ENCODE measurements at places on chromosomes 11 and 22. TPM values are rescaled to one million over a fixed set of nuclear protein-coding genes. Genes with fewer than 3 reads are reported as not detected.

Gene ACR
- total RNA-seq: not detected

Gene KRTAP5-9
- total RNA-seq: not detected

Gene MS4A3
- not detected for total RNA-seq

Gene AGBL2
- 0.49 TPM for total RNA-seq

Gene CRACR2B
- total RNA-seq: 5.0 TPM

Gene PGA5
- not detected for total RNA-seq

Gene SNX32
- total RNA-seq: not detected

Gene APOL5
- not detected for total RNA-seq

Gene VPS26B
- 19.2 TPM for total RNA-seq

Gene RAC2
- 1.3 TPM for total RNA-seq

Gene TMEM126B
- 64.2 TPM for total RNA-seq

DNA sequence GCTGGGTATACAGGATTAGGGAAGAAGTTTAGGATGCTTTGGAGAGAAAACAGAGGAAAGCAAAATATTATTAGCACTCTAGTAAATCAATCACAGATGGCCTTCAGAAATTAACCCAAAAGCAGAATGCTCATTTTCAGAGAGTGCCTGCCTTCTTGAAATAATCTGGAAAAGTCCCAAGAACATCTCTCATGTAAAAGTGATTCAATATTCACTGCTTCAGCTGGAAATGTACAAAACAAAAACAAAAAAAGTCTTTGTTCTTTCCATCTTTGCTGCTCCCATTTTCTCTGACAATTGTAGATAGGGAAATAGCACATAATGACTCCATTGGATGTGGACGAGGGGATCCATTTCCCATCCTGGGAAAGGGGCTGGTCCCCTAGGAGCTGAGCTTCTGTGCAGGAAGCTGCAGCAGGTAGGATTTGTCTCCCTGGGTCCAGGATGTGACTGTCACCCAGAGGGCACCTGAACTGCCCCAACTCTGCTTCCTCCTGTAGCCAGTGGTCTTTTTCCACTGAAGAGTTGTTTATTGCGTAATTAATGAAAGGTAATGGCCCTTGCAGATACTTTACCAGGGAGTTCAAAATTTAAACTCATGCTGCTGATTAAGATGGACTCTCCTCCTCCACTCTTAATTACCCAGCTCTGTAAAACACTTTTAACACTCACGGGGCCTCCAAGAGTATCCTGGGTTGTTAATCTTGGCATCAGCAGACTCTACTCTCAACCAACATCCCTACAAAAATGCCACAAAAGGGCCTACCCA lies 57.9 kb downstream of the SC5D start:
- no peak for DNase-seq

DNA sequence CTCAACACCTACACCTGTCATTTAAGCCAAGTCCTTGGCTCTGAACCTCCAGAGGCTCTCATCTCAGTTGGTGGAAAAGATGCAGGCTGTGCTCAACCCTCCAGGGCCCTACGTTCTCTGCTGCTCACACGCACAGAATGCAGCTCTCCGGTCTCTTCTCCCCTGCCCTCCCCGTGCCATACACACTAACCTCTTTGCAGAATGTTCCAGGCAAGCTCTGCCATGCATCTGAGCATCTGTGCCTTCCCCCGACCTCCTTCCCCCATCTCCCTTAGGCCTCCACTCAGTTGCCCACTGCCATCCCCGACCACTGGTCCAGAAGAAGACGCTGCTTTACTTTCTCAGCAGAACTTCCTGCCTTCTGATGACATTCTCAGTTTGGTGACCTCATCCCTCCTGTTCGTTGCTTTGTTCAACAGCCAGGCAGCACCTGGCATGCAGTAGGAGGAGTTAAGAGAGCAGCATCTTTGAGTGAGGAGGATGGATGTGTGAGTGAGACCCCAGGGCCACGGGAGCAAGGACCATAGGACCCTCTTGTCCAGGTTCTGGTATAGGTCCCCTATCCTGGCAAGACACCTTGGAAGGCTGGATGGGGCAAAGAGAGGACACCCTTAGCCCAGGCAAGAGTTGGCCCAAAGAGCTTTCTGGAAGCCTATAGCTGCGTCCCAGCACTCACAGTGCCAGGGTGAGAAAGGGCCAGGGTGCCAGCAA lies 598.0 kb downstream of the BRD1 start:
- no peak for DNase-seq

GRCh38 chr11:70522593-70523311 lies 124.4 kb downstream of the CTTN start:
- DNase-seq: no peak

- no peak for DNase-seq
Observed at GRCh38 chr11:27396259-27396839, 33.3 kb upstream of the CCDC34 start.

DNA sequence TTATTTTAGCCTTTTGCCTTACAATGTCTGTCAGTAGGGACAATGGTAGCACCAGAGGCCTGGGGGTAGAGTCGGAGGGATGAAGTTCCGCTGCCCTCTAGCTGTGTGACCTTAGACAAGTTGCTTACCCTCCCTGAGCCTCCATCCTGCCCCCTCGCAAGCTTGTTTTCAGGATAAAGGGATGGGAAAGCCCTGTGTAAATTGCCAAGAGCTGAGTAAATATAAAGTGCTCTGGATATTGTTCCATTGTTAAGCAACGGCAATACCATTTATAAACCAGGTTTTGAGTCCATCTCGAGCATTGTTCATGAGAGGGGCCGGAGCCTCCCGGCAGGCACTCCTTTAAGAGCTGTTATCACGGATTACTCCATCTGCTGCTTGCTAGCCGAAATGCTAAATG lies 72.9 kb downstream of the ZBTB16 start:
- DNase-seq: no peak

DNA sequence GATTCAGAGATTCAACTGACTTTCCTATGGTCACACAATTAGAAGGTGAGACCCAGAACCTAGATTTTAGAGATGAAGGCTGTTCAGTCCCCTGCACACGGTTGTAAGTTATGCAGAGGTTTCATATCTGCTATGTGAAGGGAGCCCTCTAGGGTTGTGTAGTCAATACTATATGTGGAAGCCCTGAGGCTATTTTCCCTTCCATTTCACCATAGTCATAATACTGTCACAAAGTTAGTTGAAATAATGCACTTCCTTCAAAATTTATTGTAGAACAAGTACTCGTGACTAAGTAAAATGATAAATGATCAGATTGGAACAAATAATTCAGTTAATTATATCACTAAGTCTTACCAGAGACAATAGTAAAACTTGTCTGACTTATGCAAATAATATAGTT lies 48.8 kb downstream of the ENDOD1 start:
- no peak for DNase-seq

DNA sequence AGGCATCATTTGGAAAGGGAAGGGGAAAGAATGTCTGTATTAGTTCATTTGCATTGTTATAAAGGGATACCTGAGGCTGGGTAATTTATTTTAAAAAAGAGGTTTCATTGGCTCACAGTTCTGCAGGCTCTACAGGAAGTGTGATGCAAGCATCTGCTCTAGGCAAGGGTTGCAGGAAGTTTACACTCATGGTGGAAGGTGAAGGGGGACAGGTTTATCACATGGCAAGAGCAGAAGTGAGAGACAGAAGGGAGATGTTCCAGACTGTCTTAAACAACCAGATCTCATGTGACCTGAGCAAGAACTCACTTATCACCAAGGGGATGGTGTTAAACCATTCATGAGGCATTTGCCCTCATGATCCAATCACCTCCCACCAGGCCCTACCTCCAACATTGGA lies 90.6 kb downstream of the CCDC83 start:
- DNase-seq: no peak

- DNase-seq: no peak
Observed at GRCh38 chr11:96341211-96342013, 1.6 kb downstream of the MAML2 start.

GRCh38 chr11:66082946-66083698 lies 13.1 kb downstream of the PACS1 start:
- no peak for DNase-seq

DNA sequence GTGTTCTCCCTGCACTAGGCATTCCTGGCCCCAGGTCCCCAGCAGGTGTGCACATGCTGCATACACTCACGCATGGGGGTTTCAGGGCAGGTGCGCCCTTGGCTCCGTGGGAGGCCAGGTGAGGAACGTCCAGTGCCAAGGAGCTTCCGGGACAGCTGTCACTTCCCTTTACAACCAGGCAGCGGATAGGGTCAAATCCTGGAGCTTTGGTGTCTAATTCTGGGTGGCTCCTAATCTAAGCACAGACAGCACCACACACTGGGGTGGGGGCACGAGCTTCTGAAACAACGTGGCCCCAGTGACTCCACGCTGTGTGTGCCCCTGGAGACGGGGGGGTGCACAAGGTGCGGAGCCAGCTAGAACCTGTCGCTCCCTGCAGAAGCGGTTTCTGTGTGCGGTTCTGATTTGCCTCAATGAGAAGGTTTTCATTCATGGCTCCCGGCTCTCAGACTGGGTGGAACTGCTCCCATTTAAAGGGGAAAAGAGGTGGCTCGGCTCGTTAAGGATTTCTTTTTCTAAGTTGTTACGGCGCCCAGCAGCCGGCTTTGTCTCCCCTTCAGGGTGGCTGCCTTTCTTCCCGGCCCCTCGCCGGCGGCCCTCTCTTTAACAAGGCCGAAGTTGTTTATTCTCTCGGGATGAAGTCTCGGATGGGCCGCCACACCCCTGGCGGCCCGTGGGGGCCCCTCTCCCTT lies 5.0 kb downstream of the CCND1 start:
- no peak for DNase-seq

GRCh38 chr11:27330633-27331270 lies 32.3 kb downstream of the CCDC34 start:
- DNase-seq: no peak

- DNase-seq: no peak
Observed at GRCh38 chr11:127393460-127393997, 393.0 kb upstream of the KIRREL3 start.

GRCh38 chr11:130308886-130309285 lies 5.8 kb downstream of the ZBTB44 start:
- DNase-seq: no peak

DNA sequence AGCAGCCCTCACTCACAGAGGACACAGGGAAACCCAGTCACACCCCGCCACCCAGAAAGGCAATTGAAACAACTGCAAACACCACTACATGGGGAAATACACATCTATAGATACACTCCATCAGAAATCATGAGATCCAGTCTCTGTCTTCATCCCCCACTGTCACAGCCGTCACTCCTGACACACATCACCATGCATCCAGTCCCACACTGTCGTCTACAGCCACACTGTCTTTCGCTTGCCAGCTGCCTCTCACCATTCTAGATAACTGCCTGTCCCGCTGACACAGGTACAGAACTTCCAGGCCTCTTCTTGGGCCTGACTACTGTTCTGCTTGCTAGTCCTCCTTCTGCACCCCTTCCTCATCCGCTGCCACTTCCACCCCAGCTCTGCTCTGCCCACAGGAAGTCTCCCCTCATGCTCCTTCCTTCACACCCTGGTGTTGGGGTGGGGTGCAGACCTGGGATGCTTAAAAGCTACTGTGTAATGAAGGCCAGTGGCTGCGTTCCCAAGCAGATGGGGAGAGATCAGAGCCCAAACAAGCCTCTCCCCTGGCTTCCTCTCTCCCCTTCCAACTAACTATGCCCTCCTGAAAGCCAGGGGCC lies 42.6 kb downstream of the SLC22A12 start:
- no peak for DNase-seq
